Stimulated activated CD8-positive, alpha-beta memory T cell treated with anti-CD3 and anti-CD28 coated beads, Interleukin-4, amount 100 ng/mL, for 1 hour (primary cell): ENCODE measurements at places on chromosomes 1 and 21.

- no peak for DNase-seq
These were observed 96.3 kb upstream of the RALGPS2 start for GRCh38 chr1:178628637-178629251.

DNA sequence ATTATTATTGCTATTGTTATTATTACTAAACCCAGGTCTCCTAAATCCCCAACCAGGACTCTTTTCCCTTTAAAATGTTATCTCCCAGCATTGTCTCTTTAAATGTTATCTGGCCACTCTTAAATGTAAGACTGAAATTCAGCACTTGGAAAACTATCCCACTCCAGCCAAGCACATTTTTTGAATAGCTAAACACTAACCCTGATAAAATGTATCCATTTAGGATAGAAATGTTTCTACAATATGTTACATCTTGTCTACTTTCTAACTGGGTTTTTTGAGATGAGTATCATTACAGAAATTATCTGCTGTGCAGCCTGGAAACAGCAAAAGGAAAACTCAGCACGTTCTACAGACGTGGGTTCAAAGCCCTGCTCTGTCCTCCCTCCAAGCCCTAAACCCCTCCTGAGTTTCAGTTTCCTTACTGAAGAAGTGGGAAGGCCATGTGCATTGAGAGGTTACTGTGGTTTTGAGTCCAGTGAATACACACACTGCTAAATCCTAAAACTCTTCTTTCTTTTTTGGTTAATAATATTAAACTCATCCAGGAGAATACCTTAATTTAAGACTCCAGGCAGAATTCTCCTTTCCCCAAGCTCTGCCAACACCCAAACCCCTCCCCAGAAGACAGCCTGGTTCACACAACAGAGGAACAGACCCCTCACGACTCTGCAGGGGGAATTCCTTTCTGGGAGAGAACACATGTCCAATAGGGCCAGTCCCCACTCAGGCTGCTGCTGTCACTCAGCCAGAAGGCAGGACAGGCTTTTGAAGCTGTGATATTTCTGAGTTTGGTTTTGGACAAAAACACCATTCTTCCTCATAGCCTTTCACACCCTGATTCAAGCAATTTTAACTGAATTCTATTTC lies 41.9 kb downstream of the HIVEP3 start:
- DNase-seq, result no peak

GRCh38 chr1:152997901-152998300 lies 3.6 kb upstream of the SPRR3 start:
- DNase-seq, result no peak

- no peak for DNase-seq
These were observed 3.4 kb downstream of the KDM4A start for GRCh38 chr1:43653339-43653738.

DNA sequence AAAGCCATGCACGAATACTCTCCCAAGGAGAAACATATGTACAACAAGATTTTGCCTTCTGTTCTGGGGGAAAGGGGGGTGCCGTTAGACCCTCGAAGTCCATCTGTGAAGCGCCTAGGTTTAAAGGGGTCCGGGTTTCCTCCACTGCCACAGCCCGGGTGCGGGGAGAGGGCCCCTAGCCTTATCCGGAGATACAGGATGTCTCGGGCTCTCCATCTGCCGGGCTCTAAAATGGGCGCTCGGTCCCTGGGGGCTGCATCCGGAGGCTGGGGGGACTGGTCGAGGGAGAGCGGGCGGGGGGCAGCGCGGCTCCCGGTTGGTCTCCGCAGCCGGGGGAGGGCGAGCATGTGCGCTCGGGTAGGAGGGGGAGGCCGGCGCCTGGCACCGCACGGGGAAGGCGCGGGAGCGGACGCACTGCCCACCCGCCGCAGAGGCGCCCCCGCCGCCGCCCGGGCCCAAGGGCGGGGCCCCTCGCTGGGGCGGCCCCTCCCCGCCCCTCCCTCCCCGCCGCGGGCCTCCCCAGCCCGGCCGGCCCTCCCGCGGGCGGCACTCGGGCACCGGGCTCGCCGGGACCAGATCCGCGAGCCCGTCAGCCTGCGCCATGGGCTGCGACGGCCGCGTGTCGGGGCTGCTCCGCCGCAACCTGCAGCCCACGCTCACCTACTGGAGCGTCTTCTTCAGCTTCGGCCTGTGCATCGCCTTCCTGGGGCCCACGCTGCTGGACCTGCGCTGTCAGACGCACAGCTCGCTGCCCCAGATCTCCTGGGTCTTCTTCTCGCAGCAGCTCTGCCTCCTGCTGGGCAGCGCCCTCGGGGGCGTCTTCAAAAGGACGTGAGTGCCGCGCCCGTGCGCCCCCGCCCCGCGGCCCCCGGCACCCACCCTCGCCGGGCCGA lies 63.1 kb downstream of the ELK4 start:
- DNase-seq, result no peak

- no peak for DNase-seq
These were observed 35.3 kb downstream of the ATF3 start for GRCh38 chr1:212643877-212644276.

- DNase-seq, result no peak
These were observed 10.5 kb downstream of the C1orf115 start for GRCh38 chr1:220700556-220701179.

DNA sequence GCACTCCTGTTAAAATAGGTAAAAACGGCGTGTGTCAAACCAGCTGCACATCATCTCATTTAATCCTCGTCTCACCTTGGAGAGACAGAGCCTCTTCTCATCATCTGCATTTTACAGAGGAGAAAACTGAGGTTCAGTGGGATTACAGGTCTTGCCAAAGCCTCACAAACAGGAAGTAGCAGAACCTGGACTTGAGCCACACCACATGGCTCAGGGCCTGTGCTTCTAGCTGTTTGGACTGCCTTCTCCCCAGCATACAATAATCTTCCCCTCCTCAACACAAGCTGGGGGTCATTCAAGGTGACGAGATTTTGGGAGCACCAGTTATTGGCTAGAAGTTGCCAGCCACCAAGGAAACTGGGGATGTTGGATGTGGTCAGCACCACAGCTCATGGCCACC lies 167.9 kb upstream of the ZC3H12A start:
- no peak for DNase-seq

DNA sequence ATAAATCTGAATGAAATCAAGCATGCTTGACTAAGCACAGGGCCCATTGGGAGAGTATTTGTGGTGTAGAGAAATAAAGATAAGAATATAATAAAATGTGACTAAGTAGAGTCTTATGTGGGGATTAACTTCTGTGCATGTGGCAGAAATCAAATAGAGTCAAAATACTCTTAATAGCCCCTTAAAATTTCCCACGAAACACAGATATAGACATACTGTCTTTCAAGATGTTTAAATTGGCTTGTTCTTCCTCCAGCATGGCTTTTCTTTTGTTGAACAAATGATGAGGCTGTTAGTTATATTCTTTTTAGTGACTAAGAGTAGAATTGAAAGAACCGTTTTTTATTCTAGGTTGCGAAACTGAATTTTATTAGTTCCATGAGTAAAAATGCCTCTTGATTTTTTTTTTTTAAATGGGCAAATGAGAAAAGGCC lies 112.3 kb downstream of the RPS6KC1 start:
- no peak for DNase-seq

DNA sequence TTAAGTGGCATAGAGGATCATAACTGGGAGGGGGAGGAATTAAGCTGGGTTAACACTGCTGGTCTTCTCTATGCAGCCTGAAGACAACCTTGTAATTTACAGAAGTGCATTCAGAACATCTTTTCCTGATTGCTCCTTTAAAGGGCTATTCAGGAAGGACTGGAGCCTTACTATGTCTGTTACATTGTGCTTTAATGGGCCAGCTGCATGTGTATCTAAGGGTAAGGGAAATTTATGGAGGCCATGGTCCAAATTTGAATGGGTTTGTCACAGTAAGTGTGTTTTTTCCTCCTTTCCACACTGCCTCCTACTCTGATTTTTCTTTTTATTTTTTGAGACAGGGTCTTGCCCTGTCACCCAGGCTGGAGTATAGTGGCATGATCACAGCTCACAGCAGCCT lies 19.6 kb downstream of the C1orf21 start:
- no peak for DNase-seq

DNA sequence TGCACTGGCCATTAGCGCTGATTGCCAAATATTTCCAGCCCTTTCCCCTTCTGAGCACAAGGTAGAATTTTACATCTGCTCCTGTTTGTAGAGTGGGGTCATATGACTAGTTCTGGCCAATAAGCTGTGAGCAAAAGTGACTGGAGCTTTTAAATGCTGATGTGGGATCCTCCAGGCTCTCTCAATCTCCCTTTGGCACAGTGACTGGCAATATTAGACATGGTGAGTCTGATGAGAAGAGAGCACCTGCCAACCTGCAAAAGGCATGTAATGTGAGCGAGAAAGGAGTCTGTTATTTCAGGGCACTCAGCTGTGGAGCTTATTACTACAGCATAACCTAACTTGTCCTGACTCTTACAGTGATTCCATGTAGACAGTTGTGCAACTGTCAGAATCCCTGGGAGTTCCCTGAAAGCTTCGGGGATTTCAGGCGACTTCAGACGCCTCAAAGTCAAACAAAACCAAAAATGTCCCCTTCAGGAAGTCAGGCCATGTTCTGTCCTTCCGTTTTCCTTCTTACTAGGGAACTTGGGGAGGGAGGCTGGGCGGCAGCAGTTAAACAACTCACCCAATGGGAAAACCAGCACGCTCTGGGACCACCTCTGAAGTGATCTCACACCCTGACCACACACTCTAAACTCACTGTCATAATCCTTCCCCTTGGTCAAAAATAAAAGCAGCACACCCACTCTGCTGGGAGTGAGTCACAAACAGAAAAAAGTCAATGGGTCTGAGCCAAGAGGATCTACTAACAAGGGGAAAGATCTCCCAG lies 3.6 kb upstream of the RASSF5 start:
- DNase-seq, result no peak

- no peak for DNase-seq
These were observed 22.7 kb downstream of the GLUL start for GRCh38 chr1:182368903-182369302.

- DNase-seq, result no peak
These were observed 17.6 kb downstream of the NADK start for GRCh38 chr1:1760715-1761114.

GRCh38 chr1:186997877-186998276 lies 169.1 kb downstream of the PLA2G4A start:
- no peak for DNase-seq

DNA sequence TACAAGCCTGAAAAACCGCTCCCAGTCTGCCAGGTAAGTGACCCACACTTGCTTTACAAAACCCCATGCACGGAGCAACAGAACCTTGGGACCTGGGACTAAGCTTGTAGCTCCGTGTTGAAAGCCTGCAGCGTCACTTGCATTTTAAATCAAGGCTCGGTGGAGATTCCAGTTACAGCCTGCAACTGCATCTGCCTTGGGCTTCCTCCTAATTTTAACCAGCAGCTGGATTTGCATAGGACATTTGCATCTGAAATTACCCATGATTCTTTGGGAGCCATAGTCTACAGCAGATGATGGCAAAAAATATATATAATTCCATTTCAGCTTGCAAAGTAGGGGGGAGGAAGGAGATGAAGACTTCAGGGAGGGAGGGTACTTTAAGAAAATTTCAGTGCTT lies 62.4 kb upstream of the IGSF21 start:
- no peak for DNase-seq

GRCh38 chr1:202644219-202645096 lies 65.8 kb downstream of the SYT2 start:
- DNase-seq, result no peak

- DNase-seq, result no peak
These were observed 54.6 kb upstream of the VAMP3 start for GRCh38 chr1:7716506-7716905.

GRCh38 chr1:28954126-28954726 lies 39.9 kb downstream of the EPB41 start:
- no peak for DNase-seq

DNA sequence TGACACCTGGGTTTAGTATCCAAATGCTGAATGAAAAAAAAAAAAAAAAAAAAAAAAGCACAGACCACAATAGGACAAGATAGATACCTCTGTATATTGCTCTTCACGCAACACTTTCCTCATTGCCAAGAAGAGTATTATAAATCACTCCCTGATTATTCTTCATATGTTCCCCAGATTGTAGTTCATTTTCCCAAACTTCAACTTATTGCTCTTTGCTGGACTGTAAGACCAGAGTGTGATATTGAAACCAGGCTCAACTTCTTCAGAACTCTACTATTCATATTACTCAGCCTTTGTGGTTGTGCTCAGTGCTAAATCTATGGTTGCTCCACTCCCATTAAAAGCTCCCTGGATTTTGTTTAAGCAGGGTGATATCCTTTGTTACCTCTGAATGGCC lies 180.4 kb downstream of the NTMT2 start:
- no peak for DNase-seq

GRCh38 chr1:200634261-200635122 lies 13.9 kb upstream of the KIF14 start:
- DNase-seq, result no peak

- no peak for DNase-seq
These were observed 19.3 kb downstream of the AHCYL1 start for GRCh38 chr1:110003747-110004428.

DNA sequence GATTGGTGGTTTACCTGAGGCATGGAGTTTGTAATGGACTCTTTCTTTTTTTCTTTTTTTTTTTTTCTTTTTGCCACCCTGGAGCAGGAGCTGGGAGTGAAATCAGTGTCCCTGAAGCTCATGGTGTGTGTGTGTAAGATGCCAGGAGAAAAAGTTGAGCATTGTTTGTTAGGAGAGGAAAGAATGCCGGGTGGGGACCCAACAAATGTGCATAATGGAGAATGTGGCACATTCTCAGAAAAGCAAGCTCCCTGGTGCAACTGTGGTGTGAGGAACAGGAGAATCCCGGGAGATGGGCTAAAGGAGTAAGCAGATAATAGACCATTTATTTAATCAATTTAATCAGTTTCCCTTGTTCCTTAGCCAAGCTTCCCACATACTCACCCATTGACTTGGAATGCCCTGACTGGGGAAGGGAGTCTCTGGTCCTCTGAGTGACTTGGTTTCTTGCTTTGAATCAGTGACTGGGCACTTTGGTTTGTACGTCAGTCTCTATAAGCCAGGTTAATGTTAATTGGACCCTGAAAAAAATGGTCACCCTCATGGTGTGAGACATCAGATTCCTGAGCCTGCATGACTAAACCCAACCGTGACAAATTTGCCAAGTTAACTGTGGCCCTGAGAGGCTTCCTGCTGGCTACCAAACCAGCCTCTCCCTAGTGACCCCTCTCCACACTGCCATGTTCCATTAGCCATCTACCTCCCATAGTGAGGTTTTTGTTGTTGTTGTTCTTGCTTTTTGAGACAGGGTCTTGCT lies 43.9 kb upstream of the ITPKB start:
- no peak for DNase-seq
